ENCODE measurements at places on chromosomes 2 and 18. TPM values are rescaled to one million over a fixed set of nuclear protein-coding genes. Genes with fewer than 3 reads are reported as not detected.

Gene SSB
- polyA plus RNA-seq, result 97.4 TPM

DNA sequence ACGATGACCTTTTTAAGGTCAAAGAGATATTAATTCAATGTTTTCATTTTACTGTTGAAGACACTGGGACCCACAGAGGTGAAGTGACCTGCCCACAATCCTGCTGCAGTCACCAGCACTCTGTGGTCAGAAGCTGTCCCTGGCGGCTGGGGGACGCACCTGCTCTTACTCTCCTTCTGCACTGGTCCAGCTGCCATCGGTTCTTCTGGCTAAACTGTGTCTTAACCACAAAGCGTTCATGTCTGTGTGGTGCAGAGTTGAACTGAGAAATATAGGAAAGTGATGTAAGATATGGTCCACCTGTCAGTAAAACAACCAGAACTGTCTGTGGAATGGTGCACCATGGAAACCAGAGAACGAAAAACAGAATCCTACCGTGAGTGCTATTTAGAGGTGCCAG is 44.9 kb upstream of the SMIM21 start:
- no peak for DNase-seq

- DNase-seq, result no peak
Measured at GRCh38 chr18:8416212-8417019, 192.8 kb upstream of the RAB12 start.

Gene SPR
- polyA plus RNA-seq, result 5.5 TPM

Gene CNRIP1
- 20.1 TPM for polyA plus RNA-seq

Gene RFTN2
- 15.2 TPM for polyA plus RNA-seq

DNA sequence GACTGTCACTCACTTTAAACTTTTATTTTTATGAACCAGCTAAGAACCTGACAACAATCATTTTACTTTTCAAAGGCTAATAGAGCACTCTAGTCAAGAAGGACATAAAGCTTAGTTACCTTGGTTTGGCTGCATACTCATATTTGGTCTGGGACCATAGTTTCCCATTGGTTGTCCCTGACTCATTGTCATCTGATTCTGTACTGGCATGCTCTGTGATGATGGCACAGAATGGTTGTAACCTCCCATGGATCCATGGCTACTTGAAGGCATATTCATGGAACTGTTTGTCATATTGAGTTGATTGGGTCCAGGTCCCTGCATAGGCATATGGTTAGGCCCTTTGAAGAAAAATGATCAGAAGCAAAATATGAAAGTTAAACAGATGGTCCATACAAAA is 37.9 kb downstream of the SS18 start:
- no peak for DNase-seq

DNA sequence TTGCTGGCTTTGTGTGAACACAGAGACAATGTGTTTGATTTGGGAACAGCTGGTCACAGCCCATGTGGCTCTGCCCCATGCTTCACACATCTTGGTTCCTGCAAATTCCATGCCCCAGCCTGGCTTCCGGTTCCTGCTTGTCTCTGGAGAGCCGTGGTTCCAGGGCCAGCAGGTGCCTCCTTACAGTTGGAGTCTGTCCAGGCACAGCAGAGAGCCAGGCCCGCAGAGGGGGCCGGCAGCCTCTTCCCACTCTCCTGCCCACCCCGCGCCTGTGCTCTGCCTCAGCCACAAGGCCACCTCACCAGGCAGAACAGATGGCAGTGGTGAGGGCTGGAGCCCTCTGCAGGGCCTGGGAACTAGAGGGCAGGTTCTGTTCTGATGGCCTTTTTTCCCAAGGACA is 81.5 kb downstream of the LDLRAD4 start:
- no peak for DNase-seq
